BJ (cell line): ENCODE measurements at places on chromosomes 16 and 17. TPM values are rescaled to one million over a fixed set of nuclear protein-coding genes. Genes with fewer than 3 reads are reported as not detected.

The CD300A gene
- not detected in 2 replicates for polyA plus RNA-seq

The CALCOCO2 gene
- 108 and 137 TPM in 2 replicates for polyA plus RNA-seq

The KRTAP9-2 gene
- polyA plus RNA-seq = not detected in 2 replicates

DNA sequence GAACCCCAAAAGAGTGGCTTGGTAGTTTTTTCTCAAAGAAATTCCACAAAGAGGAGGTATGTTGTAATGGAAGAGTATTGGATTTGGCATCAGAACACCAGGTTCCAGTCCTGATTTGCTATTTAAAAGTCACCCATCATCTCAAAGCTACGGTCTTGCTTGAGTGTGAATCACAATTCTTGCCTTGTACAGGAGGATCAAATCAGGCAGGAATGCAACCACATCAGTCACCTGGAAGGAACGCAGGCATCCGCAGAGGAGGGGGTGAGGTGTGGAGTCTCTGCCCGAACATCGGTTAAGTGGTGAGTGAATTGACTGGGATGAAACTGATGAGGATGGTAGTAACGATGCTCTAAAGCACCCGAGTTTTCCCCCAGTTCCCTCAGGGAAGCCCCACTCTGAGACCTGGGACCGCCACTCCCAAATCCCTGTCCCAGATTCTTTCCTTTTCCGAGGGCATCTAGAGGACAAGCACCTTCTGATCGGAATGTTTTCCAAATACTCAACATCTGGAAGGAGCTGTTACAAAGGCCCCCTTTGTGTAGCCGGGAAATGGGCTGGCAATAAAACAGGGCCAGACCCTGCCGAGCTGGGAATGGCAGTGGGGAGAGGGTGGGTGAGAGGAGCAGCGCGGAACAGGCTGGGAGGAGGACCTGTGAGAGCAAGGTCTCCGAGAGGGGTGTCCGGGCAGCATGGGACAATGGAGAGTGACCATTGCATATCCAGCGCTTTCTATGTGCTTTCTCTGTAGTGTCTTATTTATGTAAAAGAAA is 469.6 kb downstream of the SLC39A11 start:
- no peak for DNase-seq

- DNase-seq = no peak
Observed at GRCh38 chr17:14118951-14119350, 49.6 kb downstream of the COX10 start.

DNA sequence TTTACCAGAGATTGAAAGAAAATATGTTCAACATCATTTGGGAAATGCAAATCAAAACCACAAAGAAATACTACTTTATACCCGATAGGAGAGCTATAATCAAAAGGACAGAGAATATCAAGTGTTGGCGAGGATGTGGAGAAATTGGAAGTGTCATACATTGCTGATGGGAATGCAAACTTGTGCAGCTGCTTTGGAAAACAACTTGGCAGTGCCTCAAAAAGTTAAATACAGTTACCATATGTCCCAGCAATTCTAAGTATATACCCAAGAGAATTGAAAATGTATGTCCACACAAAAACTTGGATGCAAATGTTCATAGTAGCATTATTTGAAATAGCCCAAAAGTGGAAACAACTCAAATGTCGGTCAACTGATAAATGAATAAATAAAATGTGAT is 17.0 kb upstream of the TANC2 start:
- no peak for DNase-seq

DNA sequence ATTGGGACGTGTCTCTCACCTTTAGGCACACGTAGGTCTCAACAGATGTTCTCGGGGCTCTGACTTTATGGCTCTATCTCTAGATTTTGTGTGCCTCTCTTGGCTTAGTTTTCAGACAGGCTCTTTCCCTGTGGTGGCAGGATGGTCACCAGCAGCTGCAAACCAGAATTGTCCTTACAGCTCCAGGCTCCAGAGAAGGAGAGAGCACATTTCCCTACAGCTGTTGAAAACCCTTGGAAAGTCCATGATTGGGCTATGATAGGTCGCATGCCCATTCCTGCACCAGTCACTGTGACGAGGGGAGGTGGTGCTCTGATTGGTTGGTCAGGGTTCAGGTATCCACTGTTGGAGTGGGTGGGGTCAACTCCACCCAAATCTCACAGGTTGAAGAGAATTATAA is 41.5 kb downstream of the SHISA9 start:
- no peak for DNase-seq
